Central memory CD4-positive, alpha-beta T cell (primary cell): ENCODE measurements at places on chromosomes 4 and X.
A peak's percentile ranks its signal among the peaks of the same experiment; 100 is the strongest.

- no peak for DNase-seq
These were observed 643 bp downstream of the SRP72 start for GRCh38 chr4:56468097-56468422.

GRCh38 chr4:120156120-120156718, 89.6 kb upstream of the MAD2L1 start:
- peak; percentile 42 for DNase-seq

- no peak for DNase-seq
These were observed 101.9 kb downstream of the PCDH7 start for GRCh38 chr4:30821859-30822612.

DNA sequence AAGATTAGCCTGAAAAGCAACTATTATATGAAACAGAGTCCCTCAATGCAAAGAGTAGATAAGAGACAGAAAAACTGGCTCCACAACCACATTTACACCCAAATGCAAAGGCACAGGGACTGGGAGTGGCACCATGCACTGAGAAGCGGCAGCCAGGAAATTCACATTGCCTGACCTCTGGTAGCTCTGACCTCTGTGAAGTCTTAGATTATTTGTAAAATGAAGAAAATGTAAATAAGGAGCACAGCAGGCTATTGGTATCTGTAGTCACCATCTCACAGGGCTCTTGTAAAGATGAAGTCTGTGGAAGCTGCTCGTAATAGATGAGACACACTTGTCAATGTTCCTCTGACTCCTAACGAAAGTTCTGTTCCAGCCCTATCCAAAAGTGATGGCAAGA, 69.7 kb downstream of the FAT1 start:
- DNase-seq = no peak

DNA sequence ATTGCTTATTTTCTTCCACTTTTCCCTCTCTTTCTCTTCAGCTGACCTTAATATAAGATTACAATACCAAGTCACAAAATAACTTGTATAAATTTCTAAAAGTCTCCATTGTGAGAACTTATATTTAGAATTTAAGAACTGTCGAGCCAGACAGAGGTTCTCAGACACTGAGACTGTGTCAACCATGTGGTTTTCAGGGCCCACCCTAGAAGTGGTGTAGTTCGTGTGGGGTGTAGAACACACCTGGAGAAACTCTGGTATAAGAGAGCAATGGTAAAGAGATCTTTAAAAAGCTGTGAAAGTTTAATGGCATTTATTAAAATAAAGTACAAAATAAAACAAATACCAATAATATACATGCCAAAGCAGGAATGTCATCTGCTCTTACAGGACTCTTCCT, 19.7 kb downstream of the CPEB2 start:
- no peak for DNase-seq

DNA sequence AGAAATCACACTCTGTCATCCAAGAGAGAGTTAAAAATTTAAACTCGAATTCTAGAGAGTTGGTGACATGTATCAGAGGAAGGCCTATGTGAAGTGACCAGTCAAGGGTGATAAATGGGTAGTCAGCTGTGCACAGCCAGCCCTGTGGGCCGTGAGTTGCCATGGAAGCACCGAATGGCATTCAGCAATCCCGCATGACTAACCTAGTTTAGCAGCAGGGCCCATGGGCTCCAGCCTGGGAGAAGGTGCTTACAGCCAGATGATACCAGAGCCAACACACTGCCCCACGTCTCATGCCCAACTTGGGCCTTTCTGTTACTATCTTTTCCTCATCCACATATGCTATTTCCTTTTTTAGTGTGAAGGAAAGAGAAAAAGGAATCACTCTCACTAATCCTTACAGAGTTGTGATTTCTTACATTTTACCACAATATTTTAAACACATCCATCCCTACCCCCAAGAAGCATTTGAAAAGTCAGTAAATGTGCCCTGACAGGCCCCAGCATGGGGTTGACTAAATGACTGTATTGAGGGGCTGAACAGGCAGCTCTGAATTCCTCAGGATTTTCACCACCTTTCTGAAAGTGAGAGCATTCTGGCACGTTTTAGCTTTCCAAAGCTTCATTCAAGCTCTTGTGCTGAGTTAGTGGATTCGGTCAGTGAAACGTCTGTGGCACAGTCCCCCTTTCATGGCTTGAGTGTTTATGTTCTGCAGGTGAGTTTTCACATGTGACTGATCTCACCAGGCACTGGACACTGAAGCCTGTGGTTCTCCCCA, 104.2 kb downstream of the AFF1 start:
- no peak for DNase-seq

DNA sequence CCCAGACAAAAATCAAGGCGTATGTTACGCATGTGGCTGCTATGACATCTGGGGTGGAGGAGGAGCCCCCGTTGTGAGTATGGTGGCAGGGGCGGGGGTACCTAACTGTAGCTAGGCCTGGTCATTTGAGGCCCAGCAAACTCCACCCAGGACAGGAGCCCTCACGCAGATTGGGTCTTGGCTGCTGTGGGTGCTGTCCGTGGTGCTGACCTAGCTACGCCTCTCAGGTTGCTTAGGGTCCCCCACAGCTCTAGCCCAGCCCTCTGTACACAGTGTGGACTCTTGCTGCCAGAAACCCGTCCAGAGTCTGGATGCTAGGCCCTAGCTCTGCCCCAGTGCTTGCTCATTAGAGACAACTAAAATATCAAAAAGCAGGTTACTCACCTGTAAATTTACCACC, 146.7 kb upstream of the PSAPL1 start:
- DNase-seq = no peak

- DNase-seq = no peak
These were observed 126.0 kb upstream of the LDB2 start for GRCh38 chr4:17024425-17024824.

DNA sequence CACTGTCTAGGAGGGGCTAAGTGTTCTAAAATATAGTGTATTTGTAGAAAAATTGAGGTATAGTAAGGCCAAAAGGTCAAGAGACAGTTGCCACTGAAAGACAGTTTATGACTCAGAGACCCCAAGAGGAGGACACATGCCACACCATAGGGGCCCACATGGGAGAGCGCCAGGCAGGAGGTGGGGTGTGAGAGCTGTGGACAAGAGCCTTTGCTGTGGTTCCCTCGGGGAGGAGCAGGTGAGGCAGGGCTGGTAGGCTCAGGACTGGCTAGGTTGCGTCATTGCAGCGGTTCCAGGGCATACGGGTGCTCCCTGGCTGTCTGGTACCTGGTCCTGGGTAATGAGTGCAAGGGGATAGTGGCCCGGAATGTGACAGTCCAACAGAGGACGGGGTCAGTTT, 37.6 kb downstream of the CCNQ start:
- no peak for DNase-seq

DNA sequence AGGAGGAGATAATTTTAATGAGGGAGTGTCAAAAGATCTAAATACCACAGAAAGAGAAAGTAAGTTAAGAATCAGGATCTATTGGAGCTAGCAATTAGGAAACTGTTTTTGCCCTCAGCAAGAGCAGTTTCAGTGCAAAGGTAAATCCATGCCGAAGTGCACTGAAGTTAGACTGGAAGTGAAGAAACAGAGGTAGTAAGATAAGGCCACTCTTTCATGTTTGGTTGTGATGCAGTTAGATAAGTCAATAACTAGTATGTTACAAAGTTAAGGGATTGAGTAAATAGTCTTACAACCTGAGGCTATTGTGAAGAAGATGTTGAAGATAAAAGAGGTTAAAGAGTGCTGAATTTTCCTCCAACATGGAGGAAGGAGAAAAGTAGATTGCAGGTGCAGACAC, 46.7 kb upstream of the UCP1 start:
- DNase-seq = no peak

- no peak for DNase-seq
These were observed 10.7 kb upstream of the MTNR1A start for GRCh38 chr4:186566068-186566467.

GRCh38 chr4:793941-794621, 31.8 kb downstream of the CPLX1 start:
- DNase-seq = no peak

GRCh38 chrX:134803551-134804183, 145.4 kb upstream of the PLAC1 start:
- peak; percentile 81 for DNase-seq

GRCh38 chr4:172202480-172203076, 389.4 kb downstream of the GALNTL6 start:
- no peak for DNase-seq

DNA sequence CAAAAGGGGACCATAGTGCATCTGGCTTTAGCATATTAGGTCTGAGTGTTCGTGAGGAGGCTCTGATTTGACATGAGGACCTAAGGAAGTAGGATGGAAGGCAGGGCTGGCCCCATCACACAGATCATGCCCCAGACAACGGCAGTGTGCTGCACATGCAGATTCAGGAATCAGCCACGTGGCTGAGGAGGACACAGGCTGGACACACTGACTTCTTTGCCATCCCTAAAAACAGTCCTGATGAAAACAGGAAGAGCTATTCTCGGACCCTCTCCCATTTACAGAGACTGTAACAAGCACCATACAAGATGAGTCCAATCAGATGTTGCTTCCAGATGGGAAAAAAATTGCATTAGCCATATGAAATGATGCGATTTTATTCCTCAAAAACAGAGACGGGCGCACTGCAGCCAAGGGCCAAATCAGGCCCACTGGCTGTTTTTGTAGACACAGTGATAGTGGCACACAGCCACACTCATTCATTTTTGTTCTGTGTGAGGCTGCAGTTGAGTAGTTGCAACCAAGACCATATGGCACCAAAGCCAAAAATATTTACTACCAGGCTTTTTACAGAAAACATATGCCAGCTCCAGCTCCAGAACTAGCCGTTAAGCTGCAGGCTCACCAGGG, 41.0 kb downstream of the ACSL1 start:
- no peak for DNase-seq

DNA sequence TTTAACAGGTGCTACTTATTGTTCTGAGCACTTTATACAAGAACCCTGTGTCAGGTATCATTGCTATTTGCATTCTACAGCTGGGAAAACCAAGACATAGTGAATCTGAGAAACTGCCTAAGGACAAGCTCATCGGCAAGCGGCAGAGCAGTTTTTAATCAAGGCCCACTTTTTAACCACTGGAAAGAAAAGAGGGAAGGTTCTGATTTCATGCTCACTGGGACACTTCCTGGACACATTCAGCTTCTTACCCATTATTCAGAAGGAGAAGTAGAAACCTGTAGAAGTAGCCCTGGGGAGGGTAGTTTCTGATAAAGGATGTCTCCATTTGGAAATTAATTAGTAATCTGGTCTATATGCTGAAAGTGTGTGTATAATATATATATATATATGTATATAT, 2.5 kb upstream of the LNX1 start:
- DNase-seq = no peak

- no peak for DNase-seq
These were observed 74.4 kb downstream of the MTMR1 start for GRCh38 chrX:150767475-150768131.

- peak; percentile 5 for DNase-seq
These were observed 23.3 kb upstream of the SCML2 start for GRCh38 chrX:18377796-18378195.

DNA sequence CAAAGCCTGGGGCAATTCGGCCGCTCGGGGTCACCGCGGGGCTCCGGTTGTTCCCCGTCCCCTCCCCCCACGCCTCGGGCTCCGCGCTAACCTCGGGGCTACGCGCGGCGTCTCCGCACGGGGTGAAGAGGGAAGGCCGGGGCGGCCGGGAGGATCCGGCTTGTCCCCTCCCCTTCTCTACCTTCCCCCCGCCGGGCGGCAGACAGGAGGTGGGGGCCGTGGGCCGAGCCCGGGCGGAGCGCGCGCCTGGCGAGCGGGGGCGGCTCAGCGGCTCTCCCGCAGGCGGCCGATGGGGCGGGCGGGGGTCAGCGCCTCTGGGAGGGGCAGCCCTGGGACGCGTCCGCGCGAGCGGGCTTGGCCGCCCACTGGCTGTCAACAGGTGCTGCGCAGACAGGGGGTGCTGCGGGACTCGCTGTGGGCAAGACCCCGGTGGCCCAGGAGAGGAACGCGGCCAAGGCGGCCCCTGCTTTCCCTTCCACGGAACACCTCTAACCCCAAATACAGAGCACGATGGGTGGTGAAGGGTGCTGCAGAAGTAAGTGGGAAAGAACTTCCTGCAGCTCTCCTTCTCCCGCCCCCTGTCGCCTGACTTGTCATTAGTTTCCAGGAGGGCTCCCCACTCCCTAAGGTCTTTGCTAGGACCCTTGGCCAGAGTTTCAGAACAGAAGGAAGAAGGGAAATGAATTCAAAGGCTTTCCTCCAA, at the start of gene PDGFC:
Gene PDGFC (minus strand): TSS at position 124 of the 703 bp plus-strand sequence. CDS start 896 bp downstream, outside the sequence.
- DNase-seq = no peak

GRCh38 chr4:57064811-57065711, 45.1 kb downstream of the IGFBP7 start:
- DNase-seq = no peak

GRCh38 chr4:81874661-81875515, 403.2 kb upstream of the RASGEF1B start:
- no peak for DNase-seq

- DNase-seq = no peak
These were observed 1026.9 kb upstream of the SLIT2 start for GRCh38 chr4:19224820-19225219.

DNA sequence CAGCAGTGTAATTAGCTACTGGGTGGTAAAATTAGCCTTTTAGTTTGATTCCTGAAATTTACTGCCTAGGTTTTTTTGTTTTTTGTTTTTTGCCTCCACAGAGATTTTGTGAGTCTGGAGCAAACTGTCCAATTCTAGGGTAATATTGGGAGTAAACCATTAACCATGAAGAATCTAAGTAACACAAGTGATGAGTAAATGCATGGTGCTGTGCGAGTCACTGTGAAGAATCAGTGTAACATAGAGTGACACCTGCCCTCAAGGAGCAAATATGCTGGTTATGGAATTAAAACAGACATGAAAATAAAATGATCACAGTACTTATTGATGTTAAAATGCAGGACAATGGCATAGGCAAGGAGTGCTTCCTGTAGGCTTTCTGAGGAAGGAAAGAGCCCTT, 60.1 kb downstream of the LRP2BP start:
- DNase-seq = no peak

DNA sequence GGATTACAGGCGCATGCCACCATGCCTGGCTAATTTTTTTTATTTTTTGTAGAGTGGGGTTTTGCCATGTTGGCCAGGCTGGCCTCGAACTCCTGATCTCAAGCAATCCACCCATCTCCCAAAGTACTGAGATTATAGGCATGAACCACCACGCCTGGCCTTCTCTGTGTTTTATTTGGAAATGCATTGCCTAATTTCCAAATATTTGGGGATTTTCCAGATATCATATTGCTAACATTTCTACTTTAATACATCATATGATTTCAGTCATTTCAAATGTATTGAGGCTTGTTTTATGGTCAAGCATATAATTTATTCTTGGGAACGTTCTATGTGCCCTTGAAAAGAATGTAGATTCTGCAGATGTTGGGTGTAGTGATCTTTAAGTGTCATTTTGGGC, 38.8 kb downstream of the FGF2 start:
- DNase-seq = no peak

GRCh38 chr4:125387770-125388169, 73.0 kb downstream of the FAT4 start:
- no peak for DNase-seq

DNA sequence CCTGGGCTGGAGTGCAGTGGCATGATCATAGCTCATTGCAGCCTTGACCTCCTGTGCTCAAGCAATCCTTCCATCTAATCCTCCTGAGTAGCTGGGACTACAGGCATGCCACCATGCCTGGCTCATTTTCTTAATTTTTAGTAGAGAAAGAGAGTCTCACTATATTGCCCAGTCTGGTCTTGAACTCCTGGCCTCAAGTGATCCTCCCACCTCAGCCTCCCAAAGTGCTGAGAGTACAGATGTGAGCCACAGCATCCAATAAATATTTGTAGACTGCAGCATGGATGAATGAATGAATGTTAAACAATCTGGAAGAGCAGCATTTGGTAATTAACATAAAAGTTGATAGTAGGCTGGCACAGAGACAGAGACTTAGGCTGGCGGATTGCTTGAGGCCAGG, 20.0 kb downstream of the KLB start:
- no peak for DNase-seq

- DNase-seq = no peak
These were observed 123.2 kb downstream of the ELOVL6 start for GRCh38 chr4:110075083-110075738.
